ENCODE measurements at places on chromosomes 13 and 19.

DNA sequence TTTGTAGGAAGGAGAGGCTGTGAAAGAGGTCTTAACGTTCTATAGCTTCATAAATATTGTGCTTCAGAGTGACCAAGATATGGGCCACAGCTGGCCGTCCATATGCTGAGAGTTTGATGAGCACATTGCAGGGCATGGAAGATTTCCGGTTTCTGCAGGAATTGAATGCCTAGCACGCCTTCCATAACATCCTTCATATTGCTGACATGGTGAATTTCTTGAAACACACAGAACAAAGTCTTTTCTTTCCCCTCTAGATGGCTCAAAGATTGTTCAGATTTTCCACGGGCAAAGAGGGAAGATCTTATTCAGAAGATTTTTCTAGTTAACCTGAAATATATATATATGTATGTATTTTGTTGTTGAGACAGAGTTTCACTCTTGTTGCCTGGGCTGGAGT lies 42.4 kb downstream of the ADGRE2 start:
- DNase-seq = no peak

GRCh38 chr13:35388441-35389355 lies 87.8 kb downstream of the MAB21L1 start:
- DNase-seq = no peak

DNA sequence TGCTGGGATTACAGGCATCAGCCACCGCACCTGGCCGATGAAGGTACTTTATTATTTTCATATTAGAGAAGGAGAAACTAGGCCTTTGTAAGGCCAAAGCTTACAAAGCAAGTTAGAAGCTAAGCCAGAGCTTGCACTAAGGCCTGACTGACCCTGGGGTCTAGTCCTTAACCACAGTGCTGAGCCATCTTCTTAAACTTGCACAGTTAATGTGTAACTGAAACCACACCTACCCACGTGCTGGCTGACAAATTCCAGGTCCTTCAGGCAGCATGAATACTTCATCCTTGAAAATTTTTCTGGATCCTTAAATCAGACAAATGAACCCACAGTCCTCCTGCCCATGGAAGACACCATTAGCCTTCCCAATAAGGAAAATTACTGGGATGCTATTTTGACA lies 880.6 kb downstream of the UQCRFS1 start:
- no peak for DNase-seq

- DNase-seq = peak; percentile 73
Observed at GRCh38 chr19:570937-571565, 1.3 kb upstream of the BSG start.

GRCh38 chr19:45472563-45473366 lies 5.0 kb downstream of the FOSB start:
- DNase-seq = no peak

GRCh38 chr19:4199699-4200293 lies 17.3 kb downstream of the ANKRD24 start:
- DNase-seq = no peak

GRCh38 chr19:48741129-48741999 lies 954 bp upstream of the RASIP1 start:
- peak; percentile 77 for DNase-seq

DNA sequence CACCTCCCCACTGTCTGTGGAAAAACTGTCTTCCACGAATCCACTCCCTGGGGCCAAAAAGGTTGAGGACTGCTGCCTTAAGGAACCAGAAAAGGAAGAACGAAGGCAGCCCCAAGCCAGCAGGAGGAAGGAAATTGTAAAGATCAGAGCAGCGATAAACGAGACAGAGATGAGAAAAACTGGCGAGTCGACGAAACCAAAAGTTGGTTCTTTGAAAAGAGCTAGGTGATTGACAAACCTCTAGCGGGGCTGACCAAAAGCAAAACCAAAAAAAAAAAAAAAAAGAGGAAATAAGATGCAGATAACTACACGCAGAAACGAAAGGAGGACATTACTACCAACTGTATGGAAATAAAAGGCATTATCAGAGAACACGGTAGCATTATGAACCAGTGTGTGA lies 76.9 kb downstream of the GADD45B start:
- no peak for DNase-seq

- DNase-seq = no peak
Observed at GRCh38 chr19:35316560-35316959, 12.4 kb upstream of the CD22 start.

All from upper lobe of right lung (tissue), 1 donor.